ENCODE measurements at places on chromosomes 5 and 9.

- no peak for DNase-seq
These were observed 148.2 kb upstream of the CHD1 start for GRCh38 chr5:99076723-99077640.

- peak; percentile 44 for DNase-seq
These were observed 1.1 kb upstream of the ZSWIM6 start for GRCh38 chr5:61330845-61331406.

DNA sequence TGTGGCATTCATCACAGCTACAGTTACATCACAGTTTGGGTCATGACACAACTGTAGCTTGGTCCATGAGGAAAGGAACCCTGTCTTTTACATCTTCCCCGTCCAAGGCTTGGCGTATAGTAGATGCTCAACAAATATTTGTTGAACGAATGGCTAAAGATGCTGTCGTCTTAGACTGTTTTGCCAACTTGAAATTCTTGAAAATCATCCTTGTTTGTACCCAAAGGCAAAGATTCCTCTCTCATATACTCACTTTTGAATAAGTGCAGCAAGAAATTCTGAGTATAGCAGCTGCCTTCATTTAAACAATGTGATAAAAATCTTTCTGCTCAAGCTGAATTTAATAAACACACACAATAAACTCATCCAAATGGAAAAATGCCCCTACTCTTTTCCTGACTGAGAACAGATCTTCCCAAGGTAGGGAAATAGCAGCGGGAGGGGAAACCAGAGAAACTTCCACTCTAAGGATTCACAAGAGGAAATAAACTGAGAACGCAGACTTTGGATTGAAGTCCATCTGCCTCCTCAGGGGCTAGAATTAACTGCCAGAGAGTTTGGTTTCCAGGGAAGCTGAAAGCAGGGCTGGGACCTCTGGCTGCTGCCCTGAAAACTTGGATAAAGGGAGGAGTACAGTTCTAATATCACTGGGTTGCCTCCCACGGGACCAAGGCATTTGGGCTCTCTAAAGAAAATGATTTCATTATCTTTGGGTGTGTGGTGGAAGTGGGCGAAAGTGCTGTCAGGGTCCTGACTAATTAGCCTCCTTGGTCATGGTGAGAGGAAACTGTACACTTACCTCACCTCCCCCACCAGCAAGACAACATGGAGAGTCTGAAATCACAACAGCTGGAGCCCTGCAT is 99.1 kb downstream of the DPYSL3 start:
- no peak for DNase-seq

- no peak for DNase-seq
These were observed 42.4 kb downstream of the HOMER1 start for GRCh38 chr5:79471556-79471955.

- no peak for DNase-seq
These were observed 270.4 kb downstream of the ENC1 start for GRCh38 chr5:74370168-74370567.

DNA sequence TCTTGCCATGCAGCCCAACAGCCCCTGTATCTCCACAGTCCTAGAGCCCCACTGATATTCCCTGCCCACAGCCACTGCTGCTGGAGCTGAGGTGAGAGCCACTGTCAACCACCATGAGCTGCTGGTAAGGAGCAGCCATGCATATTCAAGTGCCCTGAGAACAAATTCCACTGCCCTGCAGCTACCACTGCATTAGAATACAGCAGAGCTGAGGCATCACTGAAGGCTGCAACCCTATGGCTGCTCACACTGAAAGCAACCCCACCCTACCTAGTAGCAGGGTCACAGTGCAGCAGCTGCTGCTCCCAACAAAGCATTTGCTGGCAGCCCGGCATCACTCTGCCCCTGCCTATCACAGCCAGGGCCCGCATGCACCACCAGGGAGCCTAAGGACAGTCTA is 68.6 kb downstream of the SKIC3 start:
- no peak for DNase-seq

DNA sequence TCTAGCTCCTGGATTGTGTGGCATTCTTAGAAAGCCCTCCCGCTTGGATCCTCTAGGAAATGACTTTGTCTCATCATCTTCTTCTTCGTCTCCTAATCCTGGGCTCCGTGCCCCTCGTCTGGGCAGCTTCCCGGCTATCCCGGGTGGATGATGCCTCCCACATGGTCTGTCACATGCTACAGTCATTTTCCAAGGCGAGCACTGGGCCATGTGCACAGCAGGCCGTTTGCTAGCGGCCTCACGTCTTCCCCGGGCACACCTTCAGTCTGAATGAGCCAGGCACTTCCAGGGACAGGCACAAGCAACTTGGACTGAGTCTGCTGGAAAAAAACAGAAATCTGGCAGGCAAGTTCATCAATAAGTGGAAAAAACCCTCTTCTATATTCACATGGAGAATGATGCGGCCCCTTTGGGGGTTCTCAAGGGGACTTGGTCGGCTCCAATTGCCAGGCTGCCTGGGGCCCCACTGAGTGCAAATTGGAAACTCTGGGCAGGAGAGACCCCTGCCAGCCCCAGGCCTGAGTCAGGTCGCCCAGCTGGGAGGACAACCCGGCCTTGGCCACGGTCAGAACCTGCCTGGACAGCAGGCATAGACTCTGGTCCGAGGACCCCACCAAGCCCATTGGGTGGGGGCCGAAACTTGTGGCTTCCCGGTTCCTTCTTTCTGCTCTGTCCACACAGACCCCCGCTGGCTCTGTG is 11.1 kb upstream of the WNK2 start:
- DNase-seq = no peak

DNA sequence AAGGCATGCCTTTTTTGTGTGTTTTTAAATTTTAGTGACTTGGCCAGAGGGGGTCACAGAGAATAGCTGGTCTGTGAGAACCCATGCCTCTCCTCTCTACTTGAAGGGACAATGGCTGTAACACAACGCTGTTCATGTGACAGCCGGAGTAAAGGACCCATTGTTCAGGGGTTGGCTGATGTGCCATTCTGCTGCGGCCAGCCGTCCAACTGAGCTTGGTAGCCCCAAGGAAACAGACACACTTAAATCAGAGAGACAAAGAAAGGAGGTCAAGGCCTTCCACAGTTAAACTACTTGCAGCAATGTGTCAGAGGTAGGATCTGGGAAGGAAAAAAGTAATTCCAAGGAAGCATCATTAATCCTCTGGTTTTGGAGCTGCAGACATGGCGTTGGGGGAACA is 8.1 kb downstream of the MEGF10 start:
- DNase-seq = no peak

- no peak for DNase-seq
These were observed 60.3 kb downstream of the RICTOR start for GRCh38 chr5:39013938-39014337.

DNA sequence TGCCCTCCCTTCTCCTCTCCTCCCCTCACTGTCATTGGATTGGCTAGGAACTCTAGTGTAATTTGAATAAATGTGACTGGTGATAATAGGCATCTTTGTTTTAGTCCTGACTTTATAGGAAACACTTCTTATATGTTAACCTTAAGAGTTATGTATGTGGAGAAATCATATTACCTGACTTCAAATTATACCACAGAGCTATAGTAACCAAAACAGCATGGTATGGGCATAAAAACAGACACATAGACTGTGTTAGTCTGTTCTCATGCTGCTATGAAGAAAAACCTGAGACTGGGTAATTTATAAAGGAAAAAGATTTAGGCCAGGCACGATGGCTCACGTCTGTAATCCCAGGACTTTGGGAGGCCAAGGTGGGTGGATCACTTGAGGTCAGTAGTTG is 9.4 kb downstream of the MRRF start:
- DNase-seq = no peak

- peak; percentile 12 for DNase-seq
These were observed 128.9 kb downstream of the BARX1 start for GRCh38 chr9:93826209-93826608.

DNA sequence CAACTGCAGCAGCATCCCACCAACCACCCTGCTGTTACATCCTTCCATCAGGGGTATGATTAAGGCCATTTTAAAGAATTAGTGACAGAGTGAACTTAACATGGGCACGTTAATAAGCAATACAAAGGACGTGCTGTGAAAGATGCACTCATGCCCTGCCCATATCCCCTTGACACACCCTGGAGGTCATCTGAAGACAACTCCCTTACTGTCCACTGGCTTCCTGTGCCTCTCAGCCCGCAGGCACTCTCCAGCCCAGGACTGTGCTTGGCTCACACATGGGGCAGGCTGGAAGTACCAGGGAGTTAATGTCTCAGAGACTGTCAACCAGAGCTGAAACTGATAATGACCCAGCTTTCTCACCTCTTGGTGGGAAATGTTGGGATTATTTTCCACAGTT is 81.8 kb downstream of the TRIM36 start:
- DNase-seq = no peak

DNA sequence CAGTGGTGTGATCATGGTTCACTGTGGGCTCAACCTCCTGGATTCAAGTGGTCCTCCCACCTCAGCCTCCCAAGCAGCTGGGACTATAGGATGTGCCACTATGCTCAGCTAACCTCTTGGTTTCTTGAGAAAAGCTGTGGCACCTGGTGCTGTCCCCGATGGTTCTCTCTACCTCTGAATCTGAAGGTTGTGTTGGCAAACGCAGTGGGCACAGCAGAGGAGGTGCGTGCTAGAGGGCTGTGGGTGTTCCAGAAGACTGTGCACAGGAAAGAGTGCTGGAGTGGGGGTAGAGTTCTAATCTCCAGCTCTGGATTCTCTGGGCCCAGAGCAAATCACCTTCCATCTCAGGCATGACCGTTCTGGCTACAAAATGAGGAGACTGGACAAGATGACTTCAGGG is 12.5 kb downstream of the RGS3 start:
- DNase-seq = no peak

- DNase-seq = no peak
These were observed 349.1 kb upstream of the DAP start for GRCh38 chr5:11110128-11110527.

DNA sequence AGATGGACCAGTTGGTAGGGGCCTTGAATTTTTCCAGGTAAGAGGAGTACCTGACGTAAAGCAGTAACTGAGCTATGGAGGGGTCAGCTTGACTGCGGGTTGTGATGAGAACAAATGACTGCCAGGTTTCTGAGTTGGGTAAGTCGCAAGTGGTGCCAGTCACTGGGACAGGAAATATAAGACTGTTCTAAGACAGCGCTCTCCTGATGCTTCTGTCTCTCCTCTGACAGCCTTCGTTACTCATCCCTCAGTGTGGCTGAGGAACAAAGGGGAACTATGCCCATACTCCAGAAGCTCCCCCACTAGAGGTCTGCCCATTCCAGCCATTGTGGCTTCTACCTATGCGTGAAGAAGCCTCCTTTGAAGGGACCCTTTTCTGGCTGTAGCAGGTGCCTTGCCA is 13.3 kb downstream of the CAVIN4 start:
- no peak for DNase-seq

- no peak for DNase-seq
These were observed 1107.4 kb downstream of the DTWD2 start for GRCh38 chr5:117880932-117881331.

GRCh38 chr9:134942788-134943184 is 25.1 kb upstream of the FCN1 start:
- no peak for DNase-seq

DNA sequence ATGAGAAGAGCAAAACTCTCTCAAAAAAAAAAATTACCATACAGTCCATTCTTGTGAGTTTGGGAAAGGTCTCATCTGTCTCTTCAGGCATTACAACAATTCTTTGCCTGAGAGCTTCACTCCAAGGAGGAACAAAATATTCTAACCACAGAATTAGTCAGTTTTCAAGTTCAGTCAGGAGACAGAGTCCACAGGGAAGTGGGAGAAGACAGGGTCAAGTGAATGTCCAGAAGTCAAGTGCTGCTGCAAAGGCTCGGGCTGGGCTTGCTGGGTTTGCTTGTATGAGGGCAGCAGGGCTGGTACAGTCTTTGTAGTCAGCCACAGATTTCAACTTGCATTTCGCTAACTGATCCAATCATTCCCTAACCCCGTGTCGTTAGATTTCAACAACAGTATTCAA is 17.6 kb upstream of the HEXB start:
- DNase-seq = no peak

DNA sequence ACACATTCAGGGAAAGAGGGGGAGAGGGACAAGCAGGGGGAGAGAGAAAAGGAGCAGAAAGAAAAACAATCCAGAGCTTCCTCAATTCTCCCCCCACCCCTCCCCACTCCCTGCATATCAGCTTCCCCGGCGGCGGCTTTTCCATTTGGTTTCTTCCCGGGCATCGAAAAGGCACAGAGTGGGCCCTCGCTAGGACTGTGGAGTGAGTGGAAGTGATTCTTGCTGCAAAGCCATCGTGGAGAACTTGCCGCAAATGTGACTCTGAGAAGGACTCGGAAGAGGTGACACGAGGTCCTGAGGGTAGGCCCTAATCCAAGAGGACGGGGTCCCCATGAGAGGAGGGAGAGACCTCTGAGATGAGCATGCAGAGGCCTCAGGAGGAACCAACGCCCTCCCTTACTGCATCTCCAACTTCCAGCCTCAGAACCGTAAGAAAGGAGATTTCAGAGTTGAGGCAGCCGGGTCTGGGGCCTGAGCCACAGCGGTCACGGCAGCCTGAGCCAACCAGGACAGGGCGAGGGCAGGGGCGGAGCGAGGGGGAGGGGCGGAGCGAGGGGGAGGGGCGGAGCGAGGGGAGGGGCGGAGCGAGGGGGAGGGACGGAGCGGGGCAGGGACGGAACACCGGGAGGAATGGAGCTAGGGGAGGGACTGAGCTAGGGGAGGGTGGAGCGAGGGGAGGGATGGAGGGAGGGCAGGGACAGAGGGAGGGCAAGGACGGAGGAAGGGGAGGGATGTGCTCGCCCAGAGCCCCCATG is 21.2 kb upstream of the SARDH start:
- no peak for DNase-seq

GRCh38 chr9:79880626-79881025 is 308.9 kb downstream of the TLE4 start:
- DNase-seq = no peak

DNA sequence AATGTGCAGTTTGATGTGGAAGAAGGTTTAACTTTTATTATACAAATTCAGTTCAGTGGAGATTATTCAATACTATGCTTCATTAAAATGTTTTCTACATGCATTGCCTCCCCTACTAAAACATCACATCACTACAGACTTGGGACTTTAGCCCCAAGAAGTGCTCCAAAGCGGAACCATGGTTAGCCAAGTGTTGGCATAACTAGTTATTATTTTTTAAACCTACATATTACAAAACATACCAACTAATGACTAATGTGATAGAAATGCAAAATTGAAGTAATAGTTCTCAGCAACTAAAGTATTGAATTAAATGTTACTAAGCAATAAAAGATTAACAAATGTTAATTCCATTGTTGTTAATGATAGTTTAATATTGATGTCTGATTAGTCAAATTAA is 74.5 kb downstream of the XRCC4 start:
- DNase-seq = no peak

DNA sequence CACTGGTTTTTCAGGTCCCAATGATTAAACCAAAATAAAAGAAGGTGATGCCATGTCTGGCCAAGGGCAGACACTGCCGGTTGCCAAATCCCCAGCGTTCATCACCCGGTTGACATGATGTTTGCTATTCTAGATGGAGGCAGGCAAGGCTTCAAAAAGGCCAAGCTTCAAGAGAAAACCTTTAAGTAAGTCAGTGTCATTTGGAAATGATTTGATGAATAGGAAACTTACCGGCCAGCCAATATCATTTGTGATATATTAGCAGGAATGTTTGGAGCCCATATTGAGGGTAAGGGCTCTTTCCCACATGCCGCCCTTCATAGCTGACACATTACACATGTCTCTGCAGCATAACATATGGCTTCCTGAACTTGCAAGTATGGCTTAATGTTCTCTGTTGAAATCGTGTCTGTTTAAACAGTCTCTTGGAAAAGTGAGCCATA is 89.5 kb upstream of the TTC23L start:
- DNase-seq = no peak
